ENCODE measurements at places on chromosomes 1 and 21. TPM values are rescaled to one million over a fixed set of nuclear protein-coding genes. Genes with fewer than 3 reads are reported as not detected.

GRCh38 chr1:35298464-35298863 is 30.0 kb downstream of the ZMYM4 start:
- peak; percentile 43 for DNase-seq

DNA sequence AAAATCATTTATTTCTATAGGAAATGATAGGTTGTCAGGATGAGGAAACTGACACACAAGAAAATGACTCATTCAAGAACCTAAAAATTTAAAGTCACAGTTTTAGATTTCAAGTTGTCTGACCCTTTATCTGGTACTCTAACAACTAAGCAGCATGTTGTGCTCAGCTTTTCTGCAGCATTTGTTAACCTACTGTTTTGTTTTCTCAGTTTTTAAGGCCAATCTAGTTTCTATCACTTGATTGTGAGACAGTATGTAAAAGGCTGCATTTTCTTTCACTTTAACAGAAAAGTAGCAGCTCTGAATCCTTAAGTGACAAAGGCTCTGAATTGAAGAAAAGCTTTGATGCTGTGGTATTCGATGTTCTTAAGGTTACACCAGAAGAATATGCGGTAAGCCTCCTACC is 59.1 kb downstream of the RALGPS2 start:
- DNase-seq = no peak

DNA sequence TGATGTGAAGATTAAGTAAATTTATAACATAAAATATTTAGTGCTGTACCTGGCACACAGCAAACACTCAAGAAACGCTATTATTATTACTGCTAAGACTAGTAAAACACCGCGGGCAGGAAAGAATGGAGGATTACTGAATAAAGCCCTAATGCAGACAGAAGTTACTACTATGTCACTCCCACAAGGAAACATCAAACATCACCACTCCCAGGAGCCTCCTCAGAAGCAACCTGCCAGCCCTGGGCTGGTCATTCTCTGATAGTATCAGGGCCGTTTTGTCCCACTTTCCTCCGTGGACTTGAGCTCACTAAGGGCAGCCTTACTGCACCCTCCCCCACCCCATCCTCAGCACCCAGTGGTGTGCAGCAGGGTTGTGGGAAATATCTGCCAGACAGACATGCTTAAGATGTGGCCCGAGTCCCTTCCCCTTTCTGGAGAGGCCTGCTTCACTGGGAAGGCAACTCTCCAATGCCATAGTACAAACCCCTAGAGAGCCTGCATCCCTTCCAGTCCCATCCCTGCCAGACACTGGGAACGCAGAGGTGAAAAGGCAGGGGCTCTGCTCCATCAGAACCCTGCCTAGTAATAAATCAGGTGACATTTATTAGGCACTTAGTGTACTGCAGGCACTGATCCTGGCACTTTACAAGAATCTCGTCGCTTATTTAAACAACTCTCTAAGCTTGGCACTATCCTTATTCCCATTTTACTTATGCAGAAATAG is 41.7 kb upstream of the ECE1 start:
- no peak for DNase-seq

GRCh38 chr1:205858141-205858961 is 8.4 kb upstream of the PM20D1 start:
- DNase-seq = no peak

- DNase-seq = no peak
Measured at GRCh38 chr1:23824711-23825075, 536 bp downstream of the HMGCL start.

GRCh38 chr21:41786509-41786987 is 19.7 kb upstream of the RIPK4 start:
- no peak for DNase-seq

DNA sequence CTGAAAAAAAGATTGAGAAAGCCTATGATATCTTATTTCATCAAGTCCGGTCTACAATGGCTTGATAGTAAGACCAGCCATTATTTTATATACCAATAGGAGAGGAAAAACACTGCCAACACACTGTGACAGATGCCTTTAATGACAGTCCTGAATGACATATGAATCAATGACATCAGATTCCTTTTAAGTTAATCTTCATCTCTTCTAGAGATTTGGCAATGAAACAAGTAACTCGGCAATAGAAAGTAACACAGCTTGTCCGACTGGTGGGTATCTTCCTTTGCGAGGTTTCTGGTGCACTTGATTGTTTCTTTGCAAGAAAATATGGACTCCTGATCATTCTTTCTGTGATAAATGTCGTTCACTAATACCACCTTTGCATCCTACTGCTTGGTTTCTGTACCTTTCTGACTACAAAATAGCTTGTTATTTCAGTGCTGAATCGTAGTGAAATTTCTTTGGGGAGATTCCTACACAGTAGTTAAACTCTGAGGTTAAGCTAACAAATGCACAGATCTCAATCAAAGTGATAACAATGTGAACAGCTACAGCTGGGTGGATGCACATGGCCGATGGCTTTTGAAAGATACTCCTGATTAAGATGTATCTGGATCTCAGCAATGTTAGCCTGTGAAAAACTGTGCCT is 104.7 kb downstream of the MRPS6 start:
- no peak for DNase-seq

The CCDC27 gene
- not detected for total RNA-seq

The HTR6 gene
- total RNA-seq = not detected

All from endothelial cell (in vitro differentiated cells).